Cardiac fibroblast (primary cell): ENCODE measurements at places on chromosomes 12 and 14.

DNA sequence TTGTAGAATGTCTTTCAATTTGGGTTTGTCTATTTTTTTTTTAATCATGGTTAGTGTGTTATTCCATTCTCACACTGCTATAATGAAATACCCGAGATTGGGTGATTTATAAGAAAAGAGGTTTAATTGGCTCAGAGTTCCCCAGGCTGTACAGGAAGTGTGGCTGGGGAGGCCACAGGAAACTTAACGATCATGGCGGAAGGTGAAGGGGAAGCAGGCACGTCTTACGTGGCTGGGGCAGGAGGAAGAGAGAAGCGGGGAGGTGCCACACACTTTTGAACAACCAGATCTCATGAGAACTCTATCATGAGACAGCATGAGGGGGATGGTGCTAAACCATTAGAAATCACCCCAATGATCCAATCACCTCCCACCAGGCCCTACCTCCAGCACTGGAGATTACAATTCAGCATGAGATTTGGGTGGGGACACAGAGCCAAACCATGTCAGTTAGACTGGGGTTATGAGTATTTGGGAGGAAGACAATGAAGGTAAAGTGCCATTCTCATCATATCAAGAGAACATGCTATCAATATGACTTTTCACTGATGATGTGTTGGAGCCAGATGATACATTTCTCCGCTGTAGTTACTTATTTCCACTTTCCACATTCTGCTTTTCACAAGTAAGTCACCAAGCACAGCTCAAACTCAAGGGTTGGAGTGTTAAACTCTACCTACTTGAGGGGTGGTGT, 45.8 kb downstream of the AP5M1 start:
- DNase-seq: no peak

GRCh38 chr12:11059041-11059440, 3.1 kb downstream of the TAS2R46 start:
- no peak for DNase-seq

- no peak for DNase-seq
Measured at GRCh38 chr12:76074701-76075336, 9.7 kb downstream of the NAP1L1 start.

DNA sequence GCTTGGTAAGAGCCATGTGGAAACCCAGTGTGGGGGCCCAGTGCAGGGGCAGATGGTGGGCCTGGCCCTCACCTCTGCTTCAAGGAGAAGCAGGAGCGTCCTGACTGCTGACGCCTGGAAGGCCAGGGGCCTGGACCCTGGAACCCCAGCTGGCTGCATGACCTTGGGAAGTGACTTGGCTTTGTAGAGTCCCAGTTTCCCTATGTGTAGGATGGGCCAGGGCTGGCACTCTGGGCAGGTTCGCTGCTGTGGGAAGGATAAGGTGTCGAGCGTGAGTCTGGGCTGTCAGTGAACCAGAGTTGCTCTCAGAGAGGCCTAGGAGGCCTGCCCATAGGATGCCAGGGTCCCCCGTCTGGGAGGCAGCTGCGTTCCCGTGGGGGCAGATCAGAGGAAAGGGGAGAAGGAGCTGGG, 43.2 kb downstream of the TRAFD1 start:
- DNase-seq: no peak

GRCh38 chr12:52248541-52249461, 15.8 kb downstream of the KRT7 start:
- peak; percentile 53 for DNase-seq

GRCh38 chr14:96150214-96150613, 54.4 kb upstream of the BDKRB2 start:
- DNase-seq: no peak

- no peak for DNase-seq
Measured at GRCh38 chr12:114690267-114691135, 6.5 kb upstream of the TBX3 start.

GRCh38 chr14:33527023-33527634, 423.7 kb downstream of the EGLN3 start:
- no peak for DNase-seq
